ENCODE measurements at places on chromosomes 1 and 21. TPM values are rescaled to one million over a fixed set of nuclear protein-coding genes. Genes with fewer than 3 reads are reported as not detected.

DNA sequence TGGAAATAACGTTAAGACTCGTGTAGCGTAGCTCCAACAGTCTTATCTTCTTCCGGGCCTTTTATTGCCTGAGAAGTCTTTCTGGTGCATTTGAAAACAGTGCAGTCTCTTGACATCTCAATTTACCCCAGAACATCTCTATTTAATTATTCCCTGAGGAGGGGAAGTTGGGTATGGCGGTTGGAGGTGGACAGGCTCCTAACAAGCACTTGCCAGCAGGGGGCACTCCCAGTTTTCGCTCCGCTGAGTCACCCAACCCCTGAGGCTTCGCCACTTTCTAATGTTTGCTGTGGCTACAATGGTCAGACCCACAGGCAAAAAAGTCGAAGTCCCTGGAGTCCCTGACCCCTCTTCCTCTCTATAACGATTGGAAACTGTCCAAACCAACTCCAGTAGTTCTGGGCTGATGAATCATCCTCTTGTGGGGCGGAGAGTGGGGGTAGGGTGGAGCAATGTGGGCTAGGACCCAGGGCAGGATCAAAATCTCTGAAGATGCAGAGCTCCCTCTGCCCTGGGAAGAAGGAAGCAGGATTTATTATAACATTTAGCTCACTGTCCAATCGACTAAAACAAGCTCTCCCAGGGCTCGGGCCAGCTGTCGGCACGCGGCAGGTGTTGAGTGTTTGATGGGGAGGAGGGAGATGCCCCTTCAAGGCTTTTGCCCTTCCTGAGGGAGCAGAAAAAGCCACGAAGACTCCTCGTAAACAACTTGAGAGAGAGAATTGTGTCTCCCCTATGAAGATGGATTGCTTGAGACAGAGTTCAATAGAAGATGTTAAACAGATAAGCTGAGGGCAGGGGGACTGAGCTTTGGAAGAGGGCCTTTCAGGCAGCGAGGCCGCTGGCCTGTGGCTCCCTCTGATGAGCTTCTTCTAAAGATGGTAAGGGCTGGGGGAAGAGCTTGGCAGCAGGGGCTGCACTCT lies 85.7 kb downstream of the BRINP2 start:
- no peaks in the 10 kb centered on the region for H3K4me1 ChIP-seq
- no peak overlapping the region for H3K27ac ChIP-seq
- no peak overlapping the region for H3K4me3 ChIP-seq
- no peaks in the 10 kb centered on the region for H3K36me3 ChIP-seq
- H3K27me3 ChIP-seq, result no peaks in the 10 kb centered on the region

- H3K36me3 ChIP-seq, result peaks cover 4% of the 10 kb centered on the region
- DNase-seq, result no peak
- no peaks in the 10 kb centered on the region for H3K27me3 ChIP-seq
- peaks cover 4% of the 10 kb centered on the region for H3K4me1 ChIP-seq
- no peak overlapping the region for H3K27ac ChIP-seq
These were observed 34.7 kb downstream of the CELF3 start for GRCh38 chr1:151681923-151682322.

- no peaks in the 10 kb centered on the region for H3K4me1 ChIP-seq
- peak; percentile 30 for DNase-seq
- H3K27ac ChIP-seq, result peak overlapping the region; percentile 56
- H3K4me3 ChIP-seq, result peak overlapping the region; percentile 27
- no peaks in the 10 kb centered on the region for H3K36me3 ChIP-seq
- no peaks in the 10 kb centered on the region for H3K27me3 ChIP-seq
These were observed 282.5 kb downstream of the VAV3 start for GRCh38 chr1:107682467-107682866.

- DNase-seq, result no peak
- H3K27ac ChIP-seq, result no peak overlapping the region
- H3K4me1 ChIP-seq, result peaks cover 10% of the 10 kb centered on the region
- no peak overlapping the region for H3K4me3 ChIP-seq
- H3K36me3 ChIP-seq, result no peaks in the 10 kb centered on the region
These were observed 54.8 kb downstream of the SSX2IP start for GRCh38 chr1:84635429-84635828.

- no peak overlapping the region for H3K4me3 ChIP-seq
- peaks cover 4% of the 10 kb centered on the region for H3K36me3 ChIP-seq
- peaks cover 2% of the 10 kb centered on the region for H3K4me1 ChIP-seq
- no peak overlapping the region for H3K27ac ChIP-seq
These were observed 175.7 kb downstream of the TGFBR3 start for GRCh38 chr1:91710261-91710660.

DNA sequence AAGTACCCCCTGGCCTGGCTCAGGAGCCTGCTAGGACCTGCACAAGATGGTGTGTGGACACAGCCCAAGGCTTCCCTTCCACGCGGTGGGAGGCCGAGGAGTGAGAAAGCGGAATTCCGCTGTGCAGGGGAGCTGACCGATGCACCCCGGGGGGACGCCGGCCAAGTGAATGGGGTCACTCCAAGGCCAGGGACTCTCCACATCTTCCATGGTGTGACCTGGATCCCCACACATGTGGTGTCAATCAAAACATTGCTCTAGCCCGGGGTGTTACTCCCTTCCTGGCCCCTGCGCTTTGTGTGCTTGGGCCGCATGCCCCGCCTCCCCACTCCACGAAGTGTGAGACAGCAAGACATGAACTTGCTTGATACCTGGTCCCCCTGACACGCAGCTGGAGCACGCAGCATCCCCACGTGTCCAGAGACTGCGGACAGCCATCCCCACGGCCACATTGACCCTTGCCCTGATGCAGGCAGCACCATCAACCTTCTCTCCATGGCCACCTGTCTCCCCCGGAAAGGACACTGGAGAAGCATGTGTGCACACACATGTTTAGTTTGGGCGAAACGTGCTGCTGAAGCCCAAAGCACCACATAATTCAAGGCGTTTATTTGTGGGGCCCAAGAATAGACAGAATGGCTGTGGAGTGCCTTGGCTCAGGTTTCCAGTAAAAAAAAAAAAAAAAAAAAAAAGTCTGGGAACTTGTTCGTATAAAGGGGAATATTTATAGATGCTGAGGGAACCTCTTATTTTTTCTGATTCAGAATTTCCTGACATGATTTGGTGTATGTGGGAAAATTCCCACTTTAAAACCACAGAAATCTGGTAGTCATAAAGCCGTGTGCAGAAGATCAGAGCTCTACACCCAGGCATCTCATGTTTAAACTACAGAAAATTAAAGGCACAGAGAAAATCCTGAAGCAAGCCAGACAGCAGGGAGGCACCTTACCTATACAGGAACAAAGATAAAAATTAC lies 171.7 kb downstream of the HUNK start:
- H3K27ac ChIP-seq, result no peak overlapping the region
- peak; percentile 30 for DNase-seq
- no peaks in the 10 kb centered on the region for H3K27me3 ChIP-seq
- H3K4me3 ChIP-seq, result no peak overlapping the region
- no peaks in the 10 kb centered on the region for H3K4me1 ChIP-seq

DNA sequence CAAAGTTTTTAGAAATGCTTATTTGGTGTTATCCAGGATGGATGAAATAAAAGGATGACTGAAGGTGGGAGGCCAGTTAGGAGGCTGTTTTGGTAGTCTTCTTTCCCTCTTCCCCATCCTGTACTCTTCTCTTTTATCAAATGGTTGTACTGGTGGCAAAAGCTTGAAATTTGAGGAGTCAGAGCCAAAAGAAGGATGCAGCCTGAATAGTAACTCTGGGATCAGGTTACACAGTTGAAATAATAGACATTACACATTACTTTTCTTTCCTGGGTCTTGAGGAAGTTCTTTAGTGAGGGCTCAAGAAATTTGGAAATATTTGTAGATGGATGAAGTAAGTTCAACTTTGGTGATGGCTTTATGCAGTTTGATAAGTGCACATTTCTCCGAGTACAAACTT lies 108.6 kb downstream of the GPR52 start:
- no peak overlapping the region for H3K27ac ChIP-seq
- no peaks in the 10 kb centered on the region for H3K4me1 ChIP-seq
- DNase-seq, result no peak
- H3K36me3 ChIP-seq, result no peaks in the 10 kb centered on the region
- H3K4me3 ChIP-seq, result no peak overlapping the region

GRCh38 chr1:153642161-153642560 lies 8.3 kb downstream of the CHTOP start:
- H3K27ac ChIP-seq, result no peak overlapping the region
- H3K4me3 ChIP-seq, result no peak overlapping the region
- peaks cover 13% of the 10 kb centered on the region for H3K36me3 ChIP-seq
- no peak for DNase-seq
- no peaks in the 10 kb centered on the region for H3K27me3 ChIP-seq

DNA sequence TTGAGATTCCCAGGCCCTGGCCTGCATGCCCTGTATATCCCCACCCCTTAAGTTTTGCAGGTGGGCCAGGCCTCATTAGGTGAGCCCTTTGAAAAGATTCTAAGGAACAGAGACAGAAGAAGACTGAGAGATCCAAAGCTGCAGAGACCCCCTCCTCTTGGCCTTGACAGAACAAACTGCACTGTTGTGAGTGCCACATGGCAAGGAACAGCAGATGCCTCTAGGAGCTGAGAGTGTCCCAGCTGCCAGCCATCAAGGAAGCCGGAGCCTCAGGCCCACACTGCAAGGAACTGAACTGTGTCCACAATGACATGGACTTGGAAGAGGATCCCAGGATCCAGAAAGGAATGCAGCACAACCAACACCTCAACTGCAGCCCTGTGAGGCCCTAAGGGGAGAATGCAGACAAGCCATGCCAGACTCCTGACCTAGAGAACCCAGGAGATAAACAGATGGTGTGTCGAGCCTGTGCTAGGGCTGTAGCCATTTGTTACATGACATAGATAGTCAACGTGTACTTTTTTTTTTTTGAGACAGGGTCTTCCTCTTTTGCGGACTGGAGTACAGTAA lies 182.7 kb downstream of the AJAP1 start:
- no peaks in the 10 kb centered on the region for H3K27me3 ChIP-seq
- no peak overlapping the region for H3K27ac ChIP-seq
- no peaks in the 10 kb centered on the region for H3K36me3 ChIP-seq
- H3K4me1 ChIP-seq, result no peaks in the 10 kb centered on the region
- DNase-seq, result no peak

DNA sequence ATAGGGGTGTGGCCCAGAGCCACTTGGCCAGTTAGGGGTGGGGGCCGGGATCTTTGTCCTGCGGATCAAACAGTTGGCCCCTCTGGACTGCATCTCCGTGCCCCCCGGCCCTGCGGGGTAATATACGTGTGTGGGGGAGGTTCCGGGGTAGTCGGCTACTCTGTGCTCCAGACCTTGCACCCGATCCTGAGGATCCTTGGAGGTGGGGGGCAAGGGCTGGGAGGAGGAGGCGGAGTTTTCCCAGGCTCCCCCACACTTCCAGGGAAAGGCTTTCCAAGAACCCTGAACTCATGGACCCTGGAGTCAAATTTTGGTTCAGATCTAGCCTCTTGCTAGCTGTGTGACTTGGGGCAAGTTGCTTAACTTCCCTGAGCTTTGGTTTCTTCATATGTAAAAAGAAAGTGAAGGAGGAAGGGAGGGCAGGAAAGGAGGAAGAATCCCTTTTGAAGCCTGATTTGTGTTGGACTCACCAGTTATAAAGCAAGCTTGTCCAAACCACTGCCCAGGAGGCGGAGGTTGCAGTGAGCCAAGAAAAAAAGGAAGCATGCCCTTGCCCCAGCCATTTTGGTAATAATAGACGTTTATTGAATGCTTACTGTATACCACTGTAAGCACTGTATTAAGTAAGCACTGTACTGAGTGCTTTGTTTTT lies 686 bp downstream of the MIIP start:
- no peaks in the 10 kb centered on the region for H3K36me3 ChIP-seq
- peak overlapping the region; percentile 56 for H3K4me3 ChIP-seq
- peak overlapping the region; percentile 63 for H3K27ac ChIP-seq
- DNase-seq, result peak; percentile 43
- no peaks in the 10 kb centered on the region for H3K4me1 ChIP-seq

DNA sequence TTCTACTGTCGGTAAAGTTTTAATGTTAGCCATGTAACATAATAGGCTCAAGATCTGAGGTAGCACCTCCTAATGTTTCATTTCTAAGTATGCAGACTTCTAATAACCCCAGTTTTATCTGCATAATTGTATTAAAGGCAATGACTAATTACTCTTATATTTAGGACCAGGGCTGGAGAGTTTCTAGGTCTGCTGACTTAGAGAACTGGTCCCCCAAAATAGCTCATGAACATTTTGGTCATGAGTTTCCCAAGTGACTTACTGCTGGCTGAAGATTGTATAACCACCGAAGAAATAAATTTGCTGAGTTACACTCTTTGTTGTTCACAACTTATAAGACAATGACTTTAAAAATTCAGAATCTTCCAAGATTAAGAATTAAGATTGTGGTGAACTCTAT lies 197.8 kb upstream of the TNR start:
- H3K27ac ChIP-seq, result no peak overlapping the region
- DNase-seq, result no peak
- H3K4me1 ChIP-seq, result no peaks in the 10 kb centered on the region
- no peaks in the 10 kb centered on the region for H3K27me3 ChIP-seq

GRCh38 chr21:35025206-35026152 lies 23.6 kb downstream of the RUNX1 start:
- no peaks in the 10 kb centered on the region for H3K36me3 ChIP-seq
- no peak overlapping the region for H3K27ac ChIP-seq
- peaks cover 2% of the 10 kb centered on the region for H3K4me1 ChIP-seq
- no peak for DNase-seq
- no peaks in the 10 kb centered on the region for H3K27me3 ChIP-seq

GRCh38 chr1:65310078-65310587 lies 790 bp downstream of the DNAJC6 start:
- no peaks in the 10 kb centered on the region for H3K27me3 ChIP-seq
- H3K4me1 ChIP-seq, result no peaks in the 10 kb centered on the region
- no peaks in the 10 kb centered on the region for H3K36me3 ChIP-seq
- H3K27ac ChIP-seq, result no peak overlapping the region
- DNase-seq, result peak; percentile 63

DNA sequence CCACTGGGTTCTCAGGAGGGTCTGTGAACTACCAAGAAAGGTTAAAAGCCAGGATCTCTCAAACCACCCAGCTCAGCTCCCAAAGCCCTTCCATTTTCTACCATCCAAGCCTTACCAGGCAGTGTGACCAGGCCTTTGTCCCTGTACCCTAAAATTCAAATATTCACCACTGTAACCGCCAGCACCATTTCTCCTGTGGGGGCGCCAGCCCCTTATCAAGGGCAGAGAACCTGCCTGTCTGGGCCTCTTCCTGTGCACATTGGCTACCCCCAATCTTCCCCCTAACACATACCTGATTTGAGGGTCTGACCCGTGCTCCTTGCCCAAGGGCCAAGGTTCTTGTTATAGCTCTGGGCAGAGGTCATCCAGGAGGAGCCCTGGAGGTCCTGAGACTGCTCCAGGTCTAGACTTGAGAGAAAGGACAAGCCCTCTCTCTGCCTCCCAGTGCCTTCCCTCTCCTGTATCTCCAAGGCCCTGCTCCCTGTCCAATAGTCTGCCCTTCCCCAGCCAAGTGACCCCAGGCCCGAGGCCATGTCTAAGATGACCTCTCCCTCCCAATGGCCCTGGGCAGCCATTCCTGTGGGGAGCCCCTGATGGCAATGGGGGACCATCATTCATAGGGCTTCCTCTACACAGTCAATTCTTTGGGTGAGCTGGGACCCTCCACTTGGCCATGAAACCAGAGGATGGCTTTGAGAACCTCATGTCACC lies 78.5 kb downstream of the FHAD1 start:
- DNase-seq, result no peak
- H3K4me1 ChIP-seq, result peaks cover 4% of the 10 kb centered on the region
- no peaks in the 10 kb centered on the region for H3K36me3 ChIP-seq
- no peak overlapping the region for H3K4me3 ChIP-seq
- no peak overlapping the region for H3K27ac ChIP-seq

Gene FCAMR
- polyA plus RNA-seq, result 34.6 TPM

Gene ALPL
- polyA plus RNA-seq, result 133 TPM

Gene DAB1
- polyA plus RNA-seq, result not detected

Gene OR2L5
- not detected for polyA plus RNA-seq

Gene ACOT11
- polyA plus RNA-seq, result 31.1 TPM

Gene CASQ1
- not detected for polyA plus RNA-seq

Gene ZNF697
- polyA plus RNA-seq, result 4.1 TPM

Gene ARID1A
- 9.9 TPM for polyA plus RNA-seq

Gene CA6
- not detected for polyA plus RNA-seq

Gene SELL
- polyA plus RNA-seq, result 1.3 TPM

Gene TCHHL1
- polyA plus RNA-seq, result not detected

Gene RNU1-3
- 26.8 TPM for polyA plus RNA-seq

Data from kidney (tissue), 22 donors.